ENCODE measurements at places on chromosomes 4 and X.
A peak's percentile ranks its signal among the peaks of the same experiment; 100 is the strongest.

- DNase-seq, result no peak
Observed at GRCh38 chr4:107853444-107854355, 29.0 kb downstream of the SGMS2 start.

DNA sequence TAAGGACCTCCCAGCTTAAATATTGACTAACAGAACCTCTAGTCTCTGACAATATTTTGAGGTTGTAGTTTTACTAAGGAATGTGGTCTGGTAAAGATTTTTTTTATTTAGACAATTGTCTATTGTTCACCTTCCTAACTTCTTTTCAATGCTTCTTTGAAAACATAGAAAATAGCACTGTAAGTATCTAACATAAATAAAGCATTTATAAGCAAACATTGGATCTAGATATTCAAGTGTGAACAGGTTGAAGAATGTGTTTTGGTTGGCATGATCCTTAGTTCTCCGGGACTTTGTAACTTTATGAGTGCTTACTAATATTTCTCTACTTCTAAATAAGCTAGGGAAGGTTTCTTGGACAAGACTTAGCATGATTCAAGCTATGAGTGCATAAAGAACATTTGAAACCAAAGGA is 285.4 kb upstream of the ARSJ start:
- no peak for DNase-seq

DNA sequence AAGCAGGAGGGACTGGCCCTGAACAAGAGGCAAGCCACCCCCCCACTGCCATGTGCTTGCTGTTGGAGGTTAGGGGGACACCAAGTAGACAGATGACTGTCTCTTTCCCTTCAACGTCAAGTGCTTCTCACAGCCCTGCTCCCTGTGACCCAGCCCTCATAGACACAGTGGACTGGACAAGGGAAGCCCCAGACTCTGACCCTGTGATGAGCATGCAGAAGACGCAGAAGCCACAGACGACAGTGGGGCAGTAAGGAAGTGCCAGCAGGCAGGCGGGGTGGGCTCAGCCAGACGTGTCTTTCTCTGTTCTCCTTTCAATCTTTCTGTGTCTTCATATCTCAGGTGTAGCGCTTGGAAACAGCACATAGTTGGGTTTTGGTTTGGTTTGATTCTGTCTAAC is 2.4 kb upstream of the L1CAM start:
- no peak for DNase-seq

GRCh38 chr4:109921384-109921808 is 8.7 kb downstream of the EGF start:
- no peak for DNase-seq

GRCh38 chr4:95215991-95216605 is 332.7 kb downstream of the UNC5C start:
- no peak for DNase-seq

DNA sequence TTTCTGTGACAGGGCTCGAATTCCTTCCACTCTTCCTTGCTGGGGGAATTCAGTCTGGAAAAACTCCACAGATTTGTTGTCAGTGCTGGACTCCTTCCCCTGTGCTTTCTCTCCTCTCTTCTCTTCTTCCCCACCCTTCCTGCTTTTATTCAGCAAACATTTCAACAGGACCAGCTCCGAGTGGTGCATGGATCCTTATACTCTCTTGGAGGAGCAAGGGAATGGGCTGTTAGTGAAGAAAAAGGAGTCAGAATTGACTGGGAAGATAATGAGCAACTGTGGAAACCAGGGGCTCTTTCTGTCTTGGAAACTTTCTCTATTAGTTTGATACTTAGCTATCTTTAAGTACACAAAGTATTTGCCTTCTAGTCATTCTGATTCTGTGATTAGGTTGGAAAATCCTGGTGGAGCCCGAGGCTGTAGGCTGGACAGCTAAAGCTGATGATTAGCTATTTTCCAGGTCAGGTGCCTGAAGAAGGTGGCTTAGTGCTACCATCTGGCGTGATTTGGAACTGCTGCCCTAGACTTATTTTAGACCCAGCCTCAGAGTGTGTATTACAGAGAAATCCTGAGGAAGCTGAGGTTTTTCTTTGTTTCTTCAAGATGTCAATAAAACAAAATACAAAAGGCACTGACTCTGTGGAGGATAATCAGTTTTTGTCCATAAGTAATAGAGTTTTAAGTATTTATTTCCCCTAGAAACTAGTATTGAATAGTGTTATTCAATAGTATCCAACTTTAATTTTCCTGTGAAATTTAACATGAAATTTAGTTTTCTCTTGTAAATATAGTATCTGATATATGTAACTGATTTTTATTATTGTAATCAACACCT is 38.4 kb downstream of the NAP1L5 start:
- DNase-seq, result peak; percentile 18

GRCh38 chr4:173488656-173489055 is 41.4 kb downstream of the HAND2 start:
- no peak for DNase-seq

GRCh38 chr4:127624173-127624572 is 8.6 kb upstream of the INTU start:
- no peak for DNase-seq

GRCh38 chr4:94939791-94940519 is 182.2 kb downstream of the BMPR1B start:
- no peak for DNase-seq

- DNase-seq, result peak; percentile 46
Observed at GRCh38 chr4:83217721-83218522, 66.7 kb downstream of the COQ2 start.

GRCh38 chrX:32480019-32480418 is 731.3 kb downstream of the DMD start:
- DNase-seq, result no peak

DNA sequence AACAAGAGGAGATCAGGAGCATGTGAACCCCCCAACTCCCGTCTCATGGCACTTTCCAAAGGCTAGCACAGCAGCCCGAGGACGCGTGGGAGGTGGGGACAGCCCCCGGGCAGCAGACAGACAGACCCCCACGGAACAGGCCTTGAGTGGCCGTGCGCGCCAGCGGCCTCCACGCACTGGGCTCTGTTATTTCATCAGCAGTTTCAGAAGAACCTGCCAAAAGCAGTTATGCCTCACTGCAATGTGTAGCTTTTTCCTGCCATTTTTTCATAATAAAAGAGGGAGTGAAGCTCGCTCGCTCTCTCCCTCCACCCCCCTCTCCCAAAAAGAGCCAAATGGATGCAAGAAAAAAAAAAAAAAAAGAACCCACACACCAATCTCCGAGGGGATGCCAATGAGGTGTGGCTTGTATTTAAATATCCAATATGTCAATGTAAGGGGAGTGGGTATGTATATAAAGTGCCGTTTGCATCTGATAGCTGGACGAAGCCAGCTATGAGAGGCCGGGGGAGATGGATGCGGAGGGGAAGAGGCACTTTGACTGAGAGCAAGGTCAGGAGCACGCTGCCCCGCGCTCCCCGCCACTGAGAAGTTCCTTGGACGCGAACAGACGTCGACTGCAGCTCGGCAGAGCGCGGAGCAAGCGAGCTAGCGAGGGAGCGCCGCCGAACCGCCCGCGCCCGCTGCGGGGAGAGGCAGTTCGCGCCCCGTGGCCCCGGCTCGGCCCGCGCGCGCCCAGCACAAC is at the start of gene FGF16:
Gene FGF16 (plus strand): TSS at position 482 of the 745 bp plus-strand sequence. CDS start 286 bp downstream, outside the sequence.
- peak; percentile 2 for DNase-seq

GRCh38 chr4:130029442-130029841 is 933.5 kb downstream of the C4orf33 start:
- no peak for DNase-seq

DNA sequence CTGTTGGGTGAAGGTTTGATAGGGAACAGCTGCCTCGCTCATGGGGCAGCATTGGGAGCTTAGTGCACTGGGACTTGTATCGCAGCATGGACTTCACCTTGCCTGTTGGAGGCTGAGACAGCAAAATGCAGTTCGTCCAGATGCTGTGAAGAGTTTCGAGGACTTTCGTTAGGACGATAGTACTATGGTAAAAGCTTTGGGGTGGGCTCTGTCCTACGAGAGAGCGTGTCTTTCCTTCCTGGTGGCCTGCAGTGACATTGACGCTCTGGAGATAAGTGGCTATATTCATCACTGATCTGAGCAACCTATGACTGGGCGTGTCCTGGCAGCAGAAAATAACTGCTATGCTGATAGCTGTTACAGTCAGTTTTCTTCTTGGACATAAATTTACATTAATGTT is 44.8 kb downstream of the ARHGAP10 start:
- DNase-seq, result no peak

- DNase-seq, result no peak
Observed at GRCh38 chr4:13329340-13329850, 154.7 kb downstream of the RAB28 start.

- no peak for DNase-seq
Observed at GRCh38 chr4:52680381-52680780, 21.3 kb upstream of the USP46 start.

DNA sequence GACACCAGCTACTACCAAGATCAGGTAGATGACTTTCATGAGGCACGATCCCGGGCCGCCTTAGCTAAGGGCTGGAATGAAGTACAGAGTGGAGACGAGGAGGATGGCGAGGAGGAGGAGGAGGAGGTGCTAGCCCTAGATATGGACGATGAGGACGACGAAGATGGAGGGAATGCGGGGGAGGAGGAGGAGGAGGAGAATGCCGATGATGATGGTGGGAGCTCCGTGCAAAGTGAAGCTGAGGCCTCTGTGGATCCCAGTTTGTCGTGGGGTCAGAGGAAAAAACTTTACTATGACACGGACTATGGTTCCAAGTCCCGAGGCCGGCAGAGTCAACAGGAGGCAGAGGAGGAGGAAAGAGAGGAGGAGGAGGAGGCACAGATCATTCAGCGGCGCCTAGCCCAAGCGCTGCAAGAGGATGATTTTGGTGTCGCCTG is 481 bp downstream of the UTP3 start:
- peak; percentile 9 for DNase-seq

DNA sequence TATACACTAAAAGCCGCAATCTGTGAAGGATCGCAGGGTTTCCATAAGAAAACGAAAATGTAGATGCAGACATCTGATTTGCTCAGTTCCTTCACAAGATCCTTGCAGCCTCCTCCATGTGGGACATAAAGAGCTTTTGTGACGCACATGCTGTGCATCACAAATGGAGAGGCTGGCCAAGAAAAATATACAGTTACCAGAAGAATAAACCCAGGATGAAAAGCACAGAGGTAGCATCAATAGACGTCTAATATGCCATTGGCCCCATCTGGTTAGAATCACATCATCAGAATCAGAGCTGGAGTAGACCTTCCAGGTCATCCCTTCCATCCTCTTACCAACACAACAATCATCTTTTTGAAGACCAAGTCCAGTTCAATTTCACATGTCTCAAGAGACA is 517.4 kb downstream of the RAB28 start:
- no peak for DNase-seq

DNA sequence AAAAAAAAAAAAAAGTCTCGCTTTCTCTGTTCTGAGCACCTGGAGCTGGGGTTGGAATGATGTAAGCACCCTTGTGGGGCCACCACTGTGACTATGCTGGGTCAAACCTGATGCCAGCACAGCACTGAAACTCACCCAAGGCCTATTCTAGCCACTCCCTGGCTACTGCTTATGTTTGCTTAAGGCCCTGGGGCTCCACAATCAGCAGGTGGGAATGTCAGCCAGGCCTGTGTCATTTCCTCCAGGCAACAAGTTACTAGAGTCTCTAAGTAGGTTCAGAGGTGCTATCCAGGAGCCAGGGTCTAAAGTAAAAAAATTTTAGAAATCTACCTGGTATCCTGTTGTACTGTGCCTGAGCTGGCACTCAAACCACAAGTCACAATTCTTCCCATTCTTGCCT is 1306.8 kb downstream of the STIM2 start:
- no peak for DNase-seq

DNA sequence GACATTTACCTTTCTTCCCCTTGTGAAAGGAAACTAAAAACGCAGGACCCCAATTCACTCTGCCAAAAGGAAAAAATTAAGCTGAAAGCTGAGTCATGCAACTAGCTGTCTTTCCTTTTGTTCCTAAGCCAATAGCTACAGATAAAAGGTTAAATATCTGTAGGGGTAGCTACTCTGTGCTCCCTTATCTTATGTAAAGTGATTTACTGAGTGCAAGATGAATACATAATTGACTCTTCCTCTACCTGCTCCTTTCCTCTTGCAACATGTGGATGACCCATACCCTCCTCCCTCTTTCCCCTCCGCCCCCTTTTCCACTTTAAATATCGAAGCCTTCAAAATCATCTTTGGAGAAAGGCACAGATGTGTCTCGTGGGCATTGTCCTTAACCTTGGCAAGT is 68.0 kb upstream of the ZNF157 start:
- no peak for DNase-seq

- no peak for DNase-seq
Observed at GRCh38 chr4:55609393-55609866, 17.4 kb upstream of the PDCL2 start.

DNA sequence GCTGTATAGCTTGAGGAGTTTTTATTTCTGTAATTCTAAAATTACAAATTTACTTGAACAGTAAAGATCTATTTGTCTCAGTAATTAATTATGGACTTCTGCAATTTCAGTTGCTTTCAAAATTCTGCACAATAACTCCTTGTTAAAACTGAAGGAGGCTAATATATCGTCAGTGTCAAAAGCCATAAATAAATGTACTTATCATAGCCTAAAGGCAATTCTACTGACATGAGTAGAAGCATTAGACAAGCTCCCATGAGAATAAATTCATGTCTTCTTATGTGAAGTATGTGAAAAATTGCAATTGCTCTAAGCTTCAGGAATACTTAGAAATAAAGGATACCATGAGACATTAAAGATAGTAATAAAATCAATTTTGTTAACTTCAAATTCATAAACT is 381.2 kb upstream of the PCDH10 start:
- no peak for DNase-seq

DNA sequence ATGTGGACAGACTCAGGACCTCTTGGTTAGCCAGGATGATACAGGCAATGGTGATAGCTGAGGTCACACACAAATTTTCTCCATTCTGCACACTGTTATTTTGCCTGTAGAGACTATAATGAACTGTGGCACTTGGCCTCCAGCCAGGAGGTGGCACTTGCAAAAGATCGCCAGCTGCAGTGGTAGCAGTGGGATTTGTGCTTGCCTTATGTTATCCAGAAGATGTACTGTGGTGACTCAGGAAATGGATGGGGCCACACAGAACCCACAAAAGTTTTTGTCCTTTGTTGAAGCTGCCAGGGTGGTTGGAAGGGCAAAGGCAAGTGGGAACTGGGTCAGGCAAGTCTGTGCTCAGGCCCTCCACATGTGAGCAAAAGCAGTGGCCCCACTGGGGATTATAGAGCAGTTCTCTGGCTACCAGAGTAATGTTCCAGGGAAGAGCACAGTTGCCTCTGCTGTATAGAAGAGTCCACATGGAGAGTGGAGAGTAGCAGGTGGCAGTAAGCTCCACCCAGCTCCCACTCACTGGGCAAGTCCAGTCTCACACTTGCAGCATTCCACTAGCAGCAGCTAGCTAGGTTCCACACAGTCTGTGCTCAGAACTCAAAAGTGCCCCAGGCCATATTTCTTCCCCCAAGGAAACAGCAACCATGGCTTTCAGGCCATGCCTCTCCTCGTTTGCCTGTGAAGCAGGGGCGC is 5.9 kb upstream of the C4orf17 start:
- no peak for DNase-seq

DNA sequence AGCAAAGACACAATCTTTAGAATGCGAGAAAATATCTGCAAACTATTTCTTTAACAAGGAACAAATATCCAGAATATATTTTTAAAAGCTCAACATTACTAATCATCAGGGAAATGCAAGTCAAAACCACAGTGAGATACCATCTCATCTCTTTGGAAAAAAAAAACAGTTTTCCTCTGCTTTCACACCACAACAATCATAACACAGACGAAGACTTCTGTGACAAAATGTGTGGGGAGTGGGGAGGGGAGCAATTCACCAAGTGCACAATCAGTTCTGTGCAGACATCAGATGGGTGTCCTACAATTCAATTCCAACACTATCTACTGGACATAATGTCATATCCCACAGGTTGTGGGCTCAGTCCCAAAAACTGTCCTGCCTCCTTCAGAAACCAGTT is 293.2 kb upstream of the SLC7A11 start:
- no peak for DNase-seq

Data from activated T-cell treated with anti-CD3 and anti-CD28 coated beads for 24 hours (primary cell).